ENCODE measurements at places on chromosomes 7 and 10.

GRCh38 chr7:35248576-35249536 is 5.0 kb downstream of the TBX20 start:
- no peaks in the 10 kb centered on the region for H3K4me1 ChIP-seq
- H3K4me3 ChIP-seq: no peak overlapping the region
- no peak overlapping the region for H3K27ac ChIP-seq
- no peak for DNase-seq
- no peaks in the 10 kb centered on the region for H3K36me3 ChIP-seq

DNA sequence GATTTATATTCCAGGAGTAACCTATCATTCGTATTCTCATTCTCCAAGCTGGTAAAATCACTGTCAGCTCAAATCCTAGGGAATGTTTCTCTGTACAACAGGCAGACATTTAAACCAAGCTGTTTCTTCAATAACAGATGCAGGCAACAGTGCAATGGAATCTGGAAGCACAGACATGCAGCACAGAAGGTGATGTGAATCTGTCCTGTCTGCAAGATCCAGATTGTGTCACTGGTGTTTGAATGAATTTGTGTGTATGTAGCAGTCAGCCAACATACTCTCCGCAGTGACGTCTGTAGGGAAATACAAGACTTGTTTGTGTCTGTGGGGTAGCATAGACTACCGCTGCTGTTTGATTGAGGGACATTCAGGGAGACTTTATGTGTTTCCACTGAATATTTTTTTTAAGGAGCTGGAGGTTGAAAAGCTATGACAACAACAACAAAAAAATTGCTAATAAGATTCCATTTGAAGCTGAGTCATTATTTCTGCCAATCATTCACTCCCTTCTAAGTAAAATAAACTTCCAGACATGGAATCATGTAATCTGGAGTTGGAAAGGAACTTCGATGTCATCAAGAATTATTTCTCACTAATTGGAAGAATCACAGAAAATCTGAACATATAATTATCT is 122.9 kb upstream of the MYO3A start:
- no peaks in the 10 kb centered on the region for H3K27me3 ChIP-seq
- H3K27ac ChIP-seq: no peak overlapping the region
- no peaks in the 10 kb centered on the region for H3K36me3 ChIP-seq
- no peaks in the 10 kb centered on the region for H3K4me1 ChIP-seq

- H3K4me1 ChIP-seq: no peaks in the 10 kb centered on the region
- DNase-seq: no peak
- no peaks in the 10 kb centered on the region for H3K27me3 ChIP-seq
- H3K36me3 ChIP-seq: peaks cover 4% of the 10 kb centered on the region
- no peak overlapping the region for H3K27ac ChIP-seq
Measured at GRCh38 chr7:98193474-98194180, 17.6 kb upstream of the BHLHA15 start.

GRCh38 chr7:143346018-143346417 is 16.5 kb downstream of the FAM131B start:
- H3K4me1 ChIP-seq: no peaks in the 10 kb centered on the region
- H3K4me3 ChIP-seq: no peak overlapping the region
- DNase-seq: no peak
- H3K27me3 ChIP-seq: peaks cover 4% of the 10 kb centered on the region
- H3K27ac ChIP-seq: no peak overlapping the region
